ENCODE measurements at places on chromosomes 3 and 15. TPM values are rescaled to one million over a fixed set of nuclear protein-coding genes. Genes with fewer than 3 reads are reported as not detected.

Gene SNX22
- 0.19 TPM for total RNA-seq

DNA sequence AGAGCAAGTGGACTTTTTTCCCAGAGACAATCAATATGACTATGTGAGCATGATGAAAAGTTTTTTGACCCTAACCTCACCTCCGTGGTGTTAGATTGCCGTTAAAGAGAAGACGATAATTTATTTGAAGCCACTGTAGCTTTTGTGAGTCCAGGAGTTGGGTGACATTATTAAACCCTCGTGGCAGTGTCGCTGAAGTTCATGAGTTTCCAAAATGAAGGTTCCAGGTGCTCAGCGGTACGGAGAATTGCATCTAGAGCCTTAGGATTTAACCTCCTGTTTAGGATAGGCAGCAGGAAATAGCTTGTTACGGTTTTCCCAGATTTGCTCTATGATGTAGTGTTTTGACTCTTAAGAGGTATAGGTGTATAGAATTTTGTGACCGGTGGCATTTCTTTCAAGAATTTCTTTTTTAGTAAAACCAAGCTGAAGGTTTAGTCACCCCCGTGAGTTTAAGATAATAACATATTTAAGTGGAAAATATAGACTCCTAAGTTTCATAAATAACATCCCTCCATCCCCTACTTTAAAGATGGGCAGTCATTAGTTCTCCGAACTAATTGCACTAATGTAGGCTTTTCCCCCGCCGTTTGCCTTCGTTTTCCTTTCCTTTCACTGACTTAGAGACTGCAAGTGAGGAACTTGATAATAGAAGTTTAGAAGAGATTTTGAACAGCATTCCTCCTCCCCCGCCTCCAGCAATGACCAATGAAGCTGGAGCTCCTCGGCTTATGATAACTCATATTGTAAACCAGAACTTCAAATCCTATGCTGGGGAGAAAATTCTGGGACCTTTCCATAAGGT, 2.0 kb downstream of the SMC4 start:
- ATAC-seq = no peak

GRCh38 chr3:73548436-73548835, 76.3 kb downstream of the PDZRN3 start:
- ATAC-seq = no peak

DNA sequence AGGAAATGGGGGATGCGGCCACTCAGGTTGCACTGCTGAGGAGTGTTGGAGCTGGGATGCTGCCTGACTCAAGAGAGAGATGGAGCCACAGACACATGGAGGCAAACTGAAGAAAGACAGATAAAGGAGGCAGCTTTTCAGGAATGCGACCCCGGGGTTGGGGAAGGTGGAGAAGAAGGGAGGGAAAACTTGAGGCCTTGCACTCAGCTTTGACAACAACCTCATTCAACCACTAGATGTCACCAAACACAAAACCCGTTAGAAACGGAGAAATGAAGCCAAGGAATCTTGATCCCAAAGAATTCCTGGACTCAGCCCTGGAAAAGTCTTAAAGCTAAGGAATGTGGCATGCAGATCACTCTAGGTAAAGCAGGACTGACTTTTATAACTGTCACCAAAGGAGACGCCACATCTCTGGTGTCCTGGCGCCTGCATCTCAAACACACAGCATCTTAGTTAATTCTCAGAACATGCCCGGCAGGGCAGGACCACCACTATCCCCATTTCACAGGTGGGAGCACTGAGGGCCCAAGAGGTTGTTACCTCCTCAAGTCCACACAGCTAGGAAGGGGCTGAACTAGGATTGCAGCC, 59.6 kb upstream of the LMCD1 start:
- peak; percentile 51 for ATAC-seq

GRCh38 chr3:45564172-45564571, 30.4 kb upstream of the LIMD1 start:
- ATAC-seq = no peak

DNA sequence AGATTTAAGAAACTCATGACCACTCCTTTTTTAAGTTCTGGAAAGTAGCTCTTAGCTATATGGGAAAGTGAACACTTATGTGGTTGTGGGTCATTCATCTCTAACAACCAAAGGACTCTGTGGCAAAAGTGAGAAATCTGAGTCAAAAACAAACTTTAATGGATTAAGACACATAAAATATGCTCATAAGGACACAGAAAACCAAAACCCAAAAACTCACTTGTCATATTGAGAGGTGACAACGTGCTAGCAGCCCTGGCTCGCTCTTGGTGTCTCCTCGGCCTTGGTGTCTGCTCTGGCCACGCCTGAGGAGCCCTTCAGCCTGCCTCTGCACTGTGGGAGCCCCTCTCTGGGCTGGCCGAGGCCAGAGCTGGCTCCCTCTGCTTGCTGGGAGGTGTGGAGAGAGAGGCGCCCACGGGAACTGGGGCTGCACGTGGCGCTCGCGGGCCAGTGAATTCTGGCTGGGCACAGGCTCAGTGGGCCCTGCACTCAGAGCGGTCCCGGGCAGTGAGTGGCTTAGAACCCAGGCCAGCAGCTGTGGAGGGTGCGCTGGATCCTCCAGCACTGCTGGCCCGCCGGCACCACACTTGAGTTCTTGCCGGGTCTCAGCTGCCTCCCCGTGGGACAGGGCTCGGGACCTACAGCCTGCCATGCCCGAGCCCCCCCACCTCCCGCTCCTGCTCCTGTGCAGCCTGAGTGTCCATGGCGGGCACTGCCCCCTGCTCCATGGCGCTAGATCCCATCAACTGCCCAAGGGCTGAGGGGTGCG, 30.3 kb upstream of the SKIL start:
- no peak for ATAC-seq

Gene CNTN4
- total RNA-seq = 5.8 TPM

Gene CKMT1B
- total RNA-seq = 6.4 TPM

DNA sequence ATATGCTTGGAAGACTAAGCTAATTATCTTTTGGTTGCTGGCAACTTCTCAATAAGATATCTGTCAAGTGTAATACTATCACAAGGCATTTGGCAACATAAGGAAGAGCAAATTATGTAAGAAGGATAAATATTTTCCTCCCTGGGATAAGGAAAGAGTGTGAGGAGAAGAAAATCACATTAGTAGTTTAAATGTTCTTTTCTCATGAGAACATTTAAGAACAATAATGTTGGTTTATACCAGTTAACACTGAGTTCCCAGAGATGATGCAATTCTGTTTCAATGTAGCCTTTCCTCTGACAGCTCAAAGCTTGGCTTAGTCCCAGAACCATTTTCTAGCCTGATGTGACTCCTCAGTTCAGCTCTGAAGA, 66.1 kb upstream of the NPHP3 start:
- peak; percentile 92 for ATAC-seq

Gene SKIL
- 39.6 TPM for total RNA-seq

Gene MUC20
- total RNA-seq = 5.0 TPM

DNA sequence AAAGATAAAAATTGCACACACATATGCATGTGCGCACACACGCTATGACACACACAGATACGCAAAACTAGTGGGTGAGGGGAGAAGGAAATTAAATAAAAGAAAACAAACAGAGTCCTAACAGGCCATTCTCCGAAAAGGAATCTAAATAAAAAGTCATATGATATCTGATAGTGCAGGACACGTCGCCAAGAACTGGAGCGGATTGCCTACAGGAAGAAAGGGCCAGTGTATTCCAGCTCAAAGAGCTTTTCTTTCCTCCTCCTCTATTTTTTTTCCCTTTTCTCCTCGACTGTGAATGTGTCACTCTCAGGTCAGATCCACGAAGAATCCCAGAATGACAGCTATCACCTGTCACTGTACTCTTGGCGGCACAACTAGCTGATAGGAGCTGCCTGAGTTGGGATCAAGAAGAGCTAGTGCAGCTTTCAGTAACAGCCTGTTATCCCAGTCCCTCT, 157.8 kb downstream of the TIGIT start:
- ATAC-seq = no peak

GRCh38 chr3:56753206-56753820, 48.4 kb downstream of the ARHGEF3 start:
- no peak for ATAC-seq

GRCh38 chr15:101124731-101125451, 127.0 kb downstream of the CHSY1 start:
- ATAC-seq = no peak

DNA sequence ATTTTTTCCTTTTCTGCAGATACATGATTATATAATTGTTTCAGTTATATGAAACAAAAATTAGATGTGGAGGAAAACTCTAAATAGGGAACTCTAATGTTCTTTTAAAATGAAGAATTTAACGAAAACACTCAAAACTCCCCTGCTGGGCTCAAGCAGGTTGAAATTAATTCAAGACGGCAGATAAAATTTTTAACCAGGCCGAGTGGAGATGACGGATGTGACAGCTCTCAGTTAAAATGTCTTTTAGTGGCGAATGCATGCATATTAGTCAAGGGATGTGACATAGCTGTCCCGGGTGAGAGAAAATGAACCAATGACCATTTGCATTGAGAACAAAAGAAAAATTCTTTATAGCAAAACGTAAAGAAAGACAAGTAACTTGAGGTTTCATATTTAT, 110.1 kb downstream of the ROBO2 start:
- ATAC-seq = no peak

Gene BCL2A1
- 0.62 TPM for total RNA-seq

GRCh38 chr3:152056987-152057386, 183.5 kb downstream of the SUCNR1 start:
- ATAC-seq = no peak

DNA sequence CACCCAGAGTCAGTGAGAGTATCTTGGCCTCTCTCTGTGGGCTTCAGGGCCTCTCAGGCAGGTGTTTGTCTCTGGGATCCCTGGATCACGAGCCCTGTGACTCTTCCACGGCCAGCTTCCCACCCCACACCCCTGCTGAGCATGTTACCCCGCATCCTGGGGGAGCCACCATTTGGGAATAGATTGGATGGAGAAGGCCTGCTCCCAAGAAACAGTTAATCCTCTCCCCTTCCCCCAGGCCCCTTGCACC, 15.5 kb upstream of the SRP14 start:
- no peak for ATAC-seq

- ATAC-seq = no peak
These were observed 1.7 kb downstream of the CNOT10 start for GRCh38 chr3:32686713-32687112.

- no peak for ATAC-seq
These were observed 39.9 kb downstream of the PPCDC start for GRCh38 chr15:75063338-75063737.

- no peak for ATAC-seq
These were observed 12.7 kb downstream of the CSPG5 start for GRCh38 chr3:47565734-47566550.

Gene CHSY1
- total RNA-seq = 13.8 TPM

Gene ARNT2
- total RNA-seq = 8.2 TPM

DNA sequence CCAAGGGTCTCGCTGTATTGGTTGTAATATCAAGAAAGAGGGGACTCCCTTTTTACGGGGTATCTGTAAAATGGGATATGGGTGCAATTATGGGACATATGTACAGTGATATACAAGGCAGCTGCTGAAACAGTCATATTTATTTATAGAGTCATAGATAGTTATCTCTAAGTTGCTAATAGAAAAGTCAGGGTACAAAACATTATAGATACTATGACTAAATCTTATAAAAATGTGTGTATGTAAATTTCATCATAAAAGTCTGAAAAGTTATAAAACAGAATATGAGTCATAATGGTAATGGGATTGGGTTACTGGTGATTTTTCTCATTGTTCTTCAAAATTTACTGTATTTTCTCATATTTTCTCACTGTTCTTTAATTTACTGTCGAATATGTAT, 344.9 kb upstream of the SLCO3A1 start:
- ATAC-seq = no peak

GRCh38 chr3:156948402-156949210, 122.5 kb downstream of the LEKR1 start:
- no peak for ATAC-seq

GRCh38 chr3:121895121-121895520, 920 bp downstream of the SLC15A2 start:
- no peak for ATAC-seq

- no peak for ATAC-seq
These were observed 4.1 kb downstream of the TNFSF10 start for GRCh38 chr3:172518929-172519640.

GRCh38 chr15:58526647-58527192, 94.9 kb downstream of the LIPC start:
- ATAC-seq = peak; percentile 35

DNA sequence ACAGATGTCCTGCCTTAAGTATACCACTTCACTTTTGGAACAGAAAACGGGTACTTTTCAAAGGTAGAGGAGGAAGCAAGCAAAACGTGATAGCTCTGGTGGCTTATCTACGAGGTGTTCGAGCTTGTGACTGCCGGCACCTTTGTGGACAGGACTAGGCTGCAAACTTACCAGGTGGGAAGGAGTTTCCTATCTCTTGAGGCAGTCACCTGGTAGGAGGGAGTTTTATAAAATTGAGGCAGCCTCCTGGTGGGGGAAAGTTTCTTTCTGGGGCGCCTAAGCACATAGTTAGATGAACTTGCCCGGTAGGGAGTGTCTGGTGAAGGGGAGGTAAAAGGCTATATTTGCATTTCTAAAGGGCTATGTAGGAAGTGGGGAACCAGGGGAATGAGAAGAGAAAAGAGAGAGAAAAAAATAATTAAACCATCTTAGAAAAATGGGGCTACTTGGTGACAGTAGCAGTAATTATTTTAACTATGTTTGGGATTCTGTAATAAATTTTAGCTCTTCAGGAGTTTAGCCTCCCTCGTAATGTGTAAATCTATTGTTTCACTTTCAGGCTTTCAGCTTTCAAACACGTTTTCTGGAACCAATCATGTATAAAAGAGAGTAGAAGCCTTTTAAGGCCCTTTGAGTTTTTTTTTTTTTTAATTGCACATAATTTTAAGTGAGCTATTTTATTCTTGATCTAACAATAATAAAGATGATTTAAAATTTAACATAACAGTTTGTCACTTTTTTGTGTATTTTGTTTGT, 131.0 kb downstream of the IL5RA start:
- no peak for ATAC-seq

- no peak for ATAC-seq
These were observed 19.9 kb downstream of the EEFSEC start for GRCh38 chr3:128173200-128173599.

- no peak for ATAC-seq
These were observed 471.2 kb downstream of the MFSD1 start for GRCh38 chr3:159273070-159273469.

DNA sequence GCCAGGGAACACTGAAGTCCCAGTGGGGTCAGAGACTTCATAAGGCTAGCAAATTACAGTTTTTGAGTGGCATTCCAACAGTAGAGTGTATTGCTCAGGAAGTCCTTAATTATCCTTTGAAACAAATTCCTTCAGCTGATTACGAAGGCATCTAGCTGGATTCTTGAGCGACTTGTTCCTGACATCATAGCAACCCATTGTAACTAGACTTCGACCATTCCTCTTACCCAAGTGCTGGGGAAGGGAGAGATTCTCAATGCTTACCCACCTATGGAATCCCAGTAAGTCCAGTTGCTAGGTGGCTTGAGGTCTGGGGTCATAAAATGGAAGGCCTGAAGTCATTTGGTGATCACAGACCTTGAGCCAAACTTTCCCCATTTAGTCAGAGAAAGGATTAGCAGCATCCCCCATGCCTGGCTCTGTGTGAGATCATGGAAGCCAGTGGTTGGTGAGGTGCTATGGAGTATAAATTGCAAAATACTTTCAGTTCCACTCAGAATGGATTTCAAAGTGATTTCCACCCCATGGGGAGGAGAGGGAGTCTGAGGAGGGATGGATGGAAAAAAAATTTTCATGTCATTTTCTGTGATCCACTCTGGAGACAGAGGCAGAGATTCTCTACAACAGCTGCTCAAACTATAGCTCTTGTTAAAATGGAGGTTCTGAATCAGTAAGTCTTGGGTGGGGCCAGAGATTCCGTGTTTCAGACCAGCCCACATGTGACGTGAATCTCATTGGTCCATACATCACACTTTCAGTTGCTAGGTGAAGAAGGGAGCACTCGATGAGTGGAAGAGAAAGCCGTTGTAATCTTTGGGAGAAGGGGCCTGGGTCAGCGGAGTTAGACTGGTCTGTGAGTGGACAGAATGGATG, 45.7 kb downstream of the CD86 start:
- ATAC-seq = no peak

Gene TMEM212
- not detected for total RNA-seq

All from gastroesophageal sphincter (tissue), 4 donors.